ENCODE measurements at places on chromosomes 2 and 18.

DNA sequence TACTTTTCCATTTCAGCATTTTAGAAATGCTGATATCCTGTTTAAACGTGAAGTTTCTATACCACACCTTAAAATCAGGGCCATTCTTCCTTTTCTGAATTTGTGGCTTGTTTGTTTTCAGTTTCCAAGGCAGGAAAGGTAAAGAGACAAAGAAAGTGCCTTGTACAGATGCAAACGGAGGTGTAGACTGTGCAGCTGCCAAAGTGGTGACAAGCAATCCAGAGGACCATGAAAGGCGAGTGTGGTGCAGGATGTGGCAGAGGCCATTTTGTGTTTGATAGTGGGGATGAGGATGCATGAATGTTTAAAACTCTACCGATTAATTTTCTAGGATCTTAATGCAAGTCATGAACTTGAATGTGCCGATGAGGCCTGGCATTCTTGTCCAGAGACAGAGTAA lies 733 bp downstream of the C2orf74 start:
- no peak for DNase-seq

DNA sequence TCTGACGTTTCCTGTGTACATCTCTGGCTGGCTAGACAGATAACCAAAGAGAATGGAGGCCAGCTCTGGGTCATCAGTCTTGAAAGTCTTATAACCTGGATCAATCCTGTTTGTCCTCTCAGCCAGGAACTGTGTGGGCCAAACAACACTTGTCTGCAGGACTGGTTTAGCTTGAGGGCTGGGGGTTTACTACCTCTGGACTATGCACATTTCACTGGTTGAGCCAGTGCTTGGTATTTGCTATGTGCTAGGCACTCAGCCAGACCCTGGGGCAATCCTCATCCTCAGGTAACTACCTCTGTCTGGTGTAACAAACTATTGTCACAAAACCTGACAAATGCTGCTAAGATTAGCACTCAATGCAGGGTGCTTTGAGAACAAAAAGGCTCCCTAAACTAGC lies 169.7 kb downstream of the HAUS1 start:
- DNase-seq = no peak

DNA sequence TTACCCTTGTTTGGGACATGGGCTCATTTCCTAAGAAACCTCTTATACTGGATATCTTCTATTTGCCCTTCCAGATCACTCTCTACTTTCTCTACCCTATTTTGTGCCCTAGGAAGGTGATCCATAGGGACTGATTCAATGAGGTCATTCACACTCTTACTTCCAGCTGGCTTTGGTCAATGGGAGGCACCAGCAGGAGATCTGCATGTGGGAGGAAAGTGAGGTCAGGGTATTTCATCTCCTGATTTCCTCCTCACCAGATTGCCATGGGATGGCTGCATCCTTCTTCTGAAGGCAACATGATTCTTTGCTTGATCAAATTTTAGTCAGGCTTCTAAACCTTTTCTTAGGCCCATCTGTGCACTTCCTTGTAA lies 15.2 kb downstream of the M1AP start:
- no peak for DNase-seq

DNA sequence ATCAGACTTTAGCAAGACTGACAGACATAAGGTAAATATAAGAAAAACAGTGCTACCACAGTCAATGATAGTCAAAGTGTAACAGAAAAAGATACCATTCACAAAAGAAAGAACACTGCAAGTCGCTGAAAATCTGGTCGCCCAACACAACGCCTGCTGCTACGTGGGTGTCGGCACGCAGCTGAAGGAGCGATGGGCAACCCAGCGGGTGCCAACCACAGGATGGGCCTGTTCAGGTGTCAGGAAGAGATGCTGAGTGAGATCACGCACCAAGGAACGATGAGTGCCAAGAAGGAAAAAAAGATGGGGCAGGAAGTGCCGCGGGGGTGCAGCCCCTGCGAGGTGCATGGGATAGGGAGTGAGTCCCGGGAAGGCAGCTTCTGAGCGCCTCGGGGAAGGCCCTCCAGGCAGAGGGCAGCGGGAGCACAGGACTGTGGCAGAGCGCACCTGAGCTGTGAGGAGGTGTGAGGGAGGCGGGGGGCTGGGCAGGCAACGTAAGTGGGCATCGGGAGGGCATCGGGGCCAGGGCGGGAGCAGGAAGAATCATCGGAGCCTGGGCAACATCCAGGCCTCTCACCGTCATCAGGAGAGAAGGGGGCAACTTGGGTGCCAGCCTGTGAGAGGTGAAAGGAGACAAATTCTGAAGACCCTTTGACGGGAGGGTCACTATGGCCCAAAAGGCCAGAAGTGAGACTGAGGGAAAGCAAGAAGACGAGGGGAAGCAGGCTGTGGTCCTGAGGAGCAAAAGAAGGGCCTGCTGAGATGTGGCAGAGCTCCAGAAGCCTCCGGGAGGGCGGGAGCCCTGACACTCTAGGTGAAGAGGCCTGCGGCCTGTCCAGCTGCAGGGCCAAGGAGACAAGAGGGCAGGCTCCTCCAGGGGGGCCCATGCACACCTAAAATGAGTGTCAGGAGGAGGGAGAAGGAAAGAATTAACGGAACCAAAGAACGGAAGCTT lies 14.8 kb upstream of the MTERF4 start:
- no peak for DNase-seq

DNA sequence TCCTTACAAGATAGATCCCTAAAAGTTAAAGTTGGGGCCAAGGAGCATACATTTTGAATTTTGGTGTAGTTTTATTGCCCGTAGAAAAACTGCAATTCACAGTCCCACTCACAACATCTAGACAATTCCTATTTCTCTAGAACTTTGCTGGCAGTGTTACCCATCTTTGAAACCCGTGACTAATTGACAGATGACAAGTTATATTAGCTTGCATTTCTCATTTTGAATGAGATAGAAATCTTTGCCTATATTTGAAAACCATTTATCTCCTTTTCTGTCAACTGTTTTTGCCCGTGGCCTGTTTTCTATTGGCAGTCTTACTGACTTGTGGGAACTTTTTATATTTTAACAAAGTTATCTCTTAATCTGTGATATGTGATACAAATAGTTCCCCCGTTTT lies 50.0 kb downstream of the OXER1 start:
- no peak for DNase-seq

DNA sequence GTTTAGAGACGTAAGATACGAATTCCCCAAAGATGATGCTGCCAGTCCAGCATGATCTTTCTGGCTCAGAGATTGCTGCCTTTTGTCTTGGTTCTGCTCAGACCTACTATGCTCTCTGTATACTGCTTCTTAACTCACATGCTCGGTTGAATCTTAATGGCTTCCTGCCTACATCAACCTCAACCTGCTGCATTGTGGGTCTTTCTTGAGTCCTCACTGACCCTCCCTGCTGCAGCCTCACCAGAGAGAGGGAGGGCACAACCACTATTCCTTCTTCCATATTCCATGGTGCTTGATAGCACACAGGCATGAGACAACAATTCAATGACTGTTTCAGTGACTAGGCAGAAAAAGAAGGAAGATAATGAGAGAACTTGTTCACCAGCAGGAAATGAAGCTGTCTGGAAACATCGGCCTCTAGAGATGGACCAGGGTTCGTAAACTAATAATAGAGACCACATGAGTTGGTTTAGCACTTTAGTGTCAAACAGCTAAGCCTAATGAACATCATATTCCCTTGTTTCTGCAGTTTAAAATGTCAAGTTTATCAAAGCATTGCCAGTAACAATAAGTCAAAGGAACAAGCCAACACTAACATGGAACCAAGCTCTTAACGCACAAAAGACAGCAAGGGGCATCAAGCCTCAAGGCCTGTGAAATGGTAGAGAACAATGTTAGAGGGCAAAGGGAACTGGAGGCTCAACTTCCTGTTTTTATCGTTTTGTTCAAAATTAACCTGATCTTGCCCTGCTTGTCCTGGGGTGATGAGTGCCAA lies 333.9 kb downstream of the PDE11A start:
- no peak for DNase-seq

DNA sequence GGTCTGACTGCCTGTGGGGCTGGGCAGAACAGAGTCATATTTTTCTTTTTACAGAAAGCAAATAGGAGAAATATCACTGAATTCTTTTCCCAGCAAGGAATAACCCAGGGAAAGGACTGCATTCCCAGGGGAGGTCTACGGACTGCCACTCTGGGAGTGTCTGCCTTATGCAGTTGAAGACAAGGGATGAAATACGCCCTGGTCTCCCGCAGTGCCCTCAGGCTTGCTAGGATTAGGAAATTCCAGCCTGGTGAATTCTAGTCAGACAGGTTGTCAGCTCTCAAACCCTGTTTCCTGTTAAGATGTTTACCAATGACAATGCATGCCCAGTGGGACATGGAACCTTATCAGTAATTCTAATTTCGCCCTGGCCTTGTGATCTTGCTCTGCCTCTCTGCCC lies 30.3 kb upstream of the PDK1 start:
- DNase-seq = no peak

DNA sequence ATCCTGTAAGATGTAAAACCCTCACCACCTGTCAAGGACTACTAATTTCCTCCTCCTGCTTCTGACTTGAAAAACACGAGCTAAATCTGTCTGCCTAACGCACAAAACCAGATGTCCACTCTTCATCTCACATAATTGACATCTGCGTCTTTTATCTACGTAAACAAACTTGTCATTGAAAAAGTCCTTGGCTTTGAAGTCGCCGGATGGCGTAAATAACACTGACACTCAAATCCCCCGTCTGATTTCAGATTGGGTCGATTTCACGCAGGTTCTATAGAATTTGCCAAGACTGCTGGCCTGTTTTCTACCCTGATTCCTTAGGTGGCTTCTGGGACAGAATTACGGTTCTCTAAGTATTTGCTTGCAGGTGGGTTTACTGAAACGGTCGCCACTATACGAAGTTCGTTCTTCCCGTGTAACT lies 539 bp upstream of the MOB4 start:
- DNase-seq = no peak

- no peak for DNase-seq
These were observed 15.0 kb downstream of the SMAD4 start for GRCh38 chr18:51044928-51045585.
